ENCODE measurements at places on chromosomes 3 and 15. TPM values are rescaled to one million over a fixed set of nuclear protein-coding genes. Genes with fewer than 3 reads are reported as not detected.

The P2RY12 gene
- polyA plus RNA-seq = 0.19 TPM

The POLR2H gene
- polyA plus RNA-seq = 67.2 TPM

The GP5 gene
- polyA plus RNA-seq = 0.46 TPM

The TIMP4 gene
- polyA plus RNA-seq = 5.8 TPM

The HEG1 gene
- polyA plus RNA-seq = 64.7 TPM

The PPP1R2 gene
- polyA plus RNA-seq = 47.3 TPM

The FEZF2 gene
- polyA plus RNA-seq = not detected

The KBTBD13 gene
- polyA plus RNA-seq = 0.10 TPM

DNA sequence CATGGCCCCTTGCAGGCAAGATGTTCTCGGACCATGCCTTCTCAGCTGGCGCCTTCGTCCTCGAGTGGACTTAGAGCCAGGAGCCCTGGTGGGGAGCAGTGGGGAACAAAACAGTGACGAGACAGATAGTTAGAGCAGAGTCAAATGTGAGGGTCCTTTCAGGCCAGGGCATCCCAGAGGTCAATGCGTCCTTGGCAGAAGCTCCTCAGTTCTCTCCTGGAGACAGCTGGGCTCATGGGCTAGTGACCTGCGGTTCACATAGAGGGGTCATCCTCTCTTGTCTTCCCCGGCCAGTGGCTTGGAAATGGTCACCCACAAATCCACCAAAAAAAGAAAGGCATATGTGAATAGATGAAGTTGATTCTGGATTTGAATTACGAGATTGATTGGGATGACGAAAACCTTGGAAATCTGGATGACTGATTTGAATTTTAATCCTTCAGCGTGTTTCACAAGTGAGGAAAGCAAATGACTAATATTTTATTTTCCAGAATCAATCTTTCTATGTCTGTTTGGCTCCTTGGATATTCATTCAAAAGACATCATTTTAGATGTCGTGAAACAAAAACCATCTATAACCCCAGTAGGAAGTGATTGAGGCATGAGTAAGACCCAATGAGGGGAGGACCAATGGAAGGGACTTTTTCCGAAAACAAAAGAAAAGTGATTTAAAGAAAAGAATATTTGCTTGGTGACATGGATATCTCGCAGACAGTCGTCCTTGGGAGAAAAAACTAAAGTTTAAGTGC, 84.5 kb downstream of the ASB7 start:
- peak overlapping the region; percentile 64 for H3K27ac ChIP-seq
- H3K4me3 ChIP-seq = no peak overlapping the region
- no peaks in the 10 kb centered on the region for H3K27me3 ChIP-seq
- peaks cover 15% of the 10 kb centered on the region for H3K4me1 ChIP-seq
- DNase-seq = no peak

DNA sequence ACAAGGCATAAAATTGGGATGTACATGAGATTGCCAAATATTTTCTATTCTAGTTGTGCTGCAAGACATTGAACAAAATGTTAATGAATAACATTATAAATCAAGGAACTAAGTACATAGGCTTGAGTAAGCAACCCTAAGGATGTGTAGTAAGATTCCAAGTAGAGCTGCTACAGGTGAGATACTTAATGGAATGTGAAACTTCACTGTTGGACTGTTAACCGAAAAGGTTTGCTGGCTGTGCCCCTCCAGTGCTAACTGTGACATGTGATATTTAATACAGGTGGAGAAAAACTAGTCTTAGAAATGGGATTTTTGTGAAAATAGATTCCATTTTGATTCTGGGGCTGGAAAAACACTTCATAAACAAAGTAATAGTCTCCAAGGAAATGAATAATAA, 52.4 kb downstream of the TSC22D2 start:
- no peaks in the 10 kb centered on the region for H3K4me1 ChIP-seq
- H3K36me3 ChIP-seq = no peaks in the 10 kb centered on the region
- no peak overlapping the region for H3K27ac ChIP-seq
- H3K4me3 ChIP-seq = no peak overlapping the region
- no peak for DNase-seq

DNA sequence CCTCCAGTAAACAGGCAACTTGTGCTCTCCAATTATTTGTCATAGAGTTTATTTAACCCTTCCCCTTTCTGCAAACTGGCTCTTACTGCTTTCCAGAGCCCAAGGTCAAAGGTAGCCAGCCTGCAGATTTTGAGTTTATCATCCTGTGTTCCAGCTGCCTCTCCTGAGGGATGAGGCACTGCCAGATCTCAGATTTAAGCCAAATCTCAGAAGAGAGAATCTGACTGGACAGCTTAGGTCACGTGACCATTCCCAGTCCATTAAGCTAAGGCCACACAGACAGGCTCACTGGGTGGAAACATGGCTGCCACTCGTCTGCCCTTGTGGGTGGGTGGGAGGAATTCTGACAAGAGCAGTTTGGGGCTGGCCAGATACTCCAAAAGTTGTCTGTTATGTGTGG, 8.6 kb upstream of the SIAH2 start:
- H3K4me3 ChIP-seq = no peak overlapping the region
- H3K36me3 ChIP-seq = no peaks in the 10 kb centered on the region
- no peak for DNase-seq

- no peaks in the 10 kb centered on the region for H3K27me3 ChIP-seq
- no peaks in the 10 kb centered on the region for H3K4me1 ChIP-seq
- no peaks in the 10 kb centered on the region for H3K36me3 ChIP-seq
- no peak for DNase-seq
- no peak within 1 kb of the TSS for H3K27ac ChIP-seq
Observed at GRCh38 chr15:43220991-43221403, at the start of gene EPB42. Gene EPB42, minus strand, starts transcription at chr15:43221018. Its CDS starts 193 bp downstream, at chr15:43220825.

- no peaks in the 10 kb centered on the region for H3K27me3 ChIP-seq
- H3K4me1 ChIP-seq = peaks cover 4% of the 10 kb centered on the region
Observed at GRCh38 chr3:117995842-117996437, 1038.7 kb downstream of the IGSF11 start.

- no peak overlapping the region for H3K4me3 ChIP-seq
- peaks cover 11% of the 10 kb centered on the region for H3K4me1 ChIP-seq
- DNase-seq = no peak
- H3K36me3 ChIP-seq = no peaks in the 10 kb centered on the region
Observed at GRCh38 chr3:194005930-194006501, 129.9 kb upstream of the HES1 start.

DNA sequence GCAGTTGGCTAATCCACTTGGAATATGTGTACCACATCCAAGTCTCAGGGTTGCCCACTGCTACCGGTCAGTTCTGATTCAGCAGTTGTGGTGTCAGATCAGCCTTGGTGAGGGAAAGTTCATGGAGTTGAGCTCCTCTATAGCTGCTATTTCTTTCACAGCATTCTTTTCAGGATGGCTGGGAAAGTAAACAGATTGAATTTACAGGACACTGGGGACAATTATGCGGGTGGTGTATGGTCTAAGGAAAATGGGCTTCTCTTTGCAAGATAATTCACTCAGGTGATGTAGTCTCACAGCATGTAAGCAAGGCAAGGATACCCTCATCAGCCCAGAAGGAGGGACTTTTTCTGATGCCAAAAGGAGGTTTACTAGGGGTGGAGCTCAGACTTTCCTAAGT, 249.9 kb downstream of the DOCK3 start:
- no peak overlapping the region for H3K27ac ChIP-seq
- no peak for DNase-seq
- H3K36me3 ChIP-seq = no peaks in the 10 kb centered on the region

- no peak overlapping the region for H3K27ac ChIP-seq
- no peaks in the 10 kb centered on the region for H3K4me1 ChIP-seq
- no peak overlapping the region for H3K4me3 ChIP-seq
- no peaks in the 10 kb centered on the region for H3K27me3 ChIP-seq
- no peaks in the 10 kb centered on the region for H3K36me3 ChIP-seq
Observed at GRCh38 chr3:184942735-184943134, 130.8 kb downstream of the VPS8 start.

DNA sequence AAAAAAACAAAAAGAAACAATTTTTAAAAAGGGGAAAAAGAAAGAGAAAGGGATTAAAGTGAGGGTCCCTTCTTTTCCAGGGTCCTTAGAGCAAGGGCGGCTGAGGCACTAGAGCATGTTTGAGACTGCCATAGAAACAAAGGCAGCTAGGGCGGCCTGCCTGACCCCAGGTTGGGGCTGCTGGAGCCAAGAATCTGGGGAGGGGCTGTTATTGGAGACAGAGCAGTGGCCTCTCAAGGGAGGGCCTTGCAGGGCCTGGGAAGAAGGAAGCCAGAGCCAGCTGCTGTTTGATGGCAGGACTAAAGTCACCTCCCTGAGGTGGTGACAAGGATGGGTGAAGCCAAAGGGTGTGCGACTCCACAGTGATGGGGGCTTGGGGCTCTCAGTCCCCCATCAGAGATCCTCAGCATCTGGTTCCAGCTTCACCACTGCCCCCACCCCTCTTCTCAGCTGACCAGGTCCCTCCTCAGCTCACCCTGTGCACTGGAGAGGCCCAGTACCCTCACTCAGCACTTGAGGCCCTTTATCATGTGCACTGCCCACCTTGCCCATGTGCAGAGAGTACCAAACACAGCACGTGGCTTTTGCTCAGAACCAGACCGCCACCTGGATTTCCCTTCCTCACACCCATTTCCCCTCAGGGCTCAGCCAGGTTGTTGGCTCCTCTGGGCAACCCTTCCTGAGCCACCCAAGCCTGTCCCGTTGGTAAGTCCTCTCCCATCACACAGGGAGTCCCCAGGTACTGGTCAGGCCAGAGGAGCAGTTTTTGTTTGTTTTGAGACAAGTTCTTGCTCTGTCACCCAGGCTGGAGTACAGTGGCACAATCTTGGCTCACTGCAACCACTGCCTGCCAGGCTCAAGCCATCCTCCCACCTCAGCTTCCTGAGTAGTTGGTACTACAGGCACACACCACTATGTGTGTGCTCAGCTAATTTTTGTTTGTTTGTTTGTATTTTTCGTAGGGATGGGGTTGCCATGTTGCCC, 1.7 kb downstream of the TMEM89 start:
- no peaks in the 10 kb centered on the region for H3K4me1 ChIP-seq
- no peaks in the 10 kb centered on the region for H3K27me3 ChIP-seq
- DNase-seq = no peak
- no peak overlapping the region for H3K4me3 ChIP-seq
- no peaks in the 10 kb centered on the region for H3K36me3 ChIP-seq

DNA sequence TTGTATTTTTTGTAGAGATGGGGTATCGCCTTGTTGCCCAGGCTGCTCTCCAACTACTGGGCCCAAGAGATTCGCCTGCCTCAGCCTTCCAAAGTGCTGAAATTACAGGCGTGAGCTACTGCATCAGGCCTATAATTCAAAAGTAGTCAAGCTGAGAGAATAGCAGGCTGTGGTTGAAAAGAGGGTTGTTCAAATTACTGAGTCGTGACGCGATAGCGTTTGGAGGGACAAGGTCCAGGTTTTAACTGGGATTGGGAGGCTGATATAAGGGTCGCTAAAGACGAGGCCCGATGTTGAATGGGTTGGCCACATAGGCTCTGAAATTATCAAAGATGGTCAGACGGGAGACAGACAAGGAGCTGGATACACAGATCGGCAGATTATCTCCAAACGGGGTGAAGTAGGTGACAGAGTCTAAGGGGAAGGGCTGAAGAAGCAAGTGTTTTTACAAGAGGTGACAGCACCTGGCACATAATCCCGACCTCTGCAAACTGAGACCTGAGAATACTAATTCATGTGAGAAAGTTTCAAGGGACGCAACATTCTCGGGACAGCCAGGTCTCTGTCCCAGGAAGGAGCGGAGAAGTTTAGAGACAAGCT, 759 bp upstream of the ARID3B start:
- no peaks in the 10 kb centered on the region for H3K36me3 ChIP-seq
- H3K4me1 ChIP-seq = peaks cover 8% of the 10 kb centered on the region
- DNase-seq = no peak
- H3K27ac ChIP-seq = no peak overlapping the region
- H3K4me3 ChIP-seq = peak overlapping the region; percentile 69

DNA sequence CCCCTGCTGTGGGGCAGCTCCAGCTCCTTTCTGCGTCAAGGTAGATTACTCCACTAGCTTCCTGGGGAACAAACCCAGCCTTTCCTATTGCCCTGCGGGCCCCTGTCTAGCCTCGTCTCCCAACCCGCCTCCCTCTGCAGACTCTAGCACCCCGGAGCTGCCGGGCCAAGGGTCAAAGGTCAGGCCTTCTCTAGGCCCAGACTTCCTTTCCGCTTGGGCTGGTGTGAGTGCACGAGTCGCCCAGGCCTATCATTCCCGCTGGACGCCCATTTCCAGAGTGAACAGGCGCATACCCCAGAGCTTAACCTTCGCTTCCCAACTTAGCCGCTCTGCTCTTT, 11.6 kb upstream of the ONECUT1 start:
- no peak overlapping the region for H3K4me3 ChIP-seq
- H3K27me3 ChIP-seq = no peaks in the 10 kb centered on the region
- no peak for DNase-seq

DNA sequence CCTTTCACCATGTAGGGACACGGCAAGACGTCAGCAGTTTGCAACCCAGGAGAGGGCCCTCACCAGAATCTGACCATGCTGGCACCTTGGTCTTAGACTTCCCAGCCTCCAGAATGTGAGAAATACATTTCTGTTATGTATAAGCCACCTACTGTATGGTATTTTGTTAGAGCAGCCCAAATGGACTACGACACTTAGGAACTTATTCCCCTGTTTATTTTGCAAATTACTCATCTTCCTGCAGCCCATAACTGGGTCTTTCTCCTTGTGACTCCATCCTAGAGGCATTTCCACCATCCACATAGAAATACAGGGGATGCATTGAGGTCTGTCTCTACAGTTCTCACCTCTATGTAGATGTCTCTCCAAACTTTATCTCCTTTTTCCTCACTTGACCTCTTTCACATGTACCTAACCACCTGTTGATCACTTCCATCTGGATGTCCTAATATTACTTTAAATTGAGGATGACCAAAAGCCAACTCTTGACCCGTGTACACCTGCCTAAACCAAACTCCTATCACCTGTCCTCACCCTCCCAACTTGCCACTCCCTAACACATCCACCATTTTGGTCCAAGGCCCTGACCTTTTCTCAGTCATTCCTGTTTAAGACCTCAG, 406.0 kb upstream of the WNT5A start:
- H3K4me1 ChIP-seq = no peaks in the 10 kb centered on the region
- no peaks in the 10 kb centered on the region for H3K36me3 ChIP-seq
- H3K27me3 ChIP-seq = no peaks in the 10 kb centered on the region

GRCh38 chr15:23569151-23569925, 3.9 kb downstream of the MKRN3 start:
- no peak for DNase-seq
- no peak overlapping the region for H3K4me3 ChIP-seq
- no peaks in the 10 kb centered on the region for H3K4me1 ChIP-seq
- no peaks in the 10 kb centered on the region for H3K36me3 ChIP-seq
- H3K27me3 ChIP-seq = no peaks in the 10 kb centered on the region
